ENCODE measurements at places on chromosomes 1 and 21.

DNA sequence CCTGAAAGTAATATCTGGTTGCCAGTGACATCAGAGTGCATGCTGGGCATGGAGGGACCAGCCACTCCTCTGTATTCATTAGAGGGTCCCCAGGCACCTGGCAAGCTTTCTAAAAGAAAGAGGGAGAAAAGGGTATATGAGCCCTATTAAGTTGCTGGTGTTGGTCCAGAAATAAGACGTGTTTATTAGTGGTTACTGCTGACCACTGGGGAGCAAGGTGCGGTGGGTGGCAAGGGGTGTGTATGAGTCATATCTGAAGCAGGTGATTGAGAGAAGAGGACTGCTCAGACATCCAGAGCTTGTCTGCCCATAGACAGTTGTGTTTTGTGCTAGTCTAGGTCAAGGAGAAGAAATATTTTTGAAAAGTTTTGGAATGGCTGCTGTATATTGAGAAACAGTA is 298.1 kb downstream of the TM2D1 start:
- DNase-seq: no peak

DNA sequence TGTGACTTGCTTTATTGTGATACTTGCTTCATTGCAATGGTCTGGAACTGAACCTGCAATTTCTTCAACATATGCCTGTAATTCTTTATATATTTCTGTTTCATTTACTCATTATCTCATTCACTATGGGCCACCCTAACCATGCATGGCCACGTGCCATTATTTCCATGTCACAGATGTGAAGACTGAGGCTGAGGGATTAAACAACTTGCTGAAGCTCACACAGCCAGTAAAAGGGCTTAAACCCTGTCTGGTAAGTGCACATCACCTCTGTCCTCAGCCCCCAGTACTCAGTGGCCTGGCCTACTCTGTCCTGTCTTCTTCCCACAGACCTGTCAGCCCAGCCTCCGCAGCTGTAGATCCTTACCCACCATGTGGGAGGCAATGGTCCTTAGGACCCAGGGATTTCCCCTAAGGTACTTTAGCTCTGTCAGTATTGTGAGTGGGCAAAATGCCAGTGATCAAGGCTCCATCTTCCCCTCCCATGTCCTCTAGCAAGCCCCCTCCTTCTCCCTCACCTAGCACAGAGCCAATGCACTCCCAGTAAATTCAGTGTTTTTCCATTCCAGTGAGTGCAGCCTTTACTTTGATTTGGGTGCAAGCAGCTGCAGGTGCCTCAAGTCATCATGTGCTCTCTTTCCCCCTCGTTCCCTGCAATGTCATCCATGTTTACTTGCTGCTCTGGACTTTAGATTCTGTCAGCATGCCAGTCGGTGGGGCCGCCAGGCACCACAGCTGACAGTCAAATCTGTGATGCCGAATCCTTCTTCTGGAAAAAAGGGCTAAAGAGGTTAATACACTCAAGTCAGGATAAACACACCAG is 228.2 kb upstream of the PROX1 start:
- DNase-seq: no peak

- no peak for DNase-seq
These were observed 594.6 kb upstream of the ZP4 start for GRCh38 chr1:238485057-238485911.

GRCh38 chr1:190084552-190084951 is 393.1 kb downstream of the BRINP3 start:
- no peak for DNase-seq
